Heart left ventricle (tissue), 16 donors: ENCODE measurements at places on chromosomes 12 and 14. TPM values are rescaled to one million over a fixed set of nuclear protein-coding genes. Genes with fewer than 3 reads are reported as not detected.

CBLN3 gene
- 1.3 TPM for total RNA-seq

EIF5 gene
- 244 TPM for total RNA-seq

DNA sequence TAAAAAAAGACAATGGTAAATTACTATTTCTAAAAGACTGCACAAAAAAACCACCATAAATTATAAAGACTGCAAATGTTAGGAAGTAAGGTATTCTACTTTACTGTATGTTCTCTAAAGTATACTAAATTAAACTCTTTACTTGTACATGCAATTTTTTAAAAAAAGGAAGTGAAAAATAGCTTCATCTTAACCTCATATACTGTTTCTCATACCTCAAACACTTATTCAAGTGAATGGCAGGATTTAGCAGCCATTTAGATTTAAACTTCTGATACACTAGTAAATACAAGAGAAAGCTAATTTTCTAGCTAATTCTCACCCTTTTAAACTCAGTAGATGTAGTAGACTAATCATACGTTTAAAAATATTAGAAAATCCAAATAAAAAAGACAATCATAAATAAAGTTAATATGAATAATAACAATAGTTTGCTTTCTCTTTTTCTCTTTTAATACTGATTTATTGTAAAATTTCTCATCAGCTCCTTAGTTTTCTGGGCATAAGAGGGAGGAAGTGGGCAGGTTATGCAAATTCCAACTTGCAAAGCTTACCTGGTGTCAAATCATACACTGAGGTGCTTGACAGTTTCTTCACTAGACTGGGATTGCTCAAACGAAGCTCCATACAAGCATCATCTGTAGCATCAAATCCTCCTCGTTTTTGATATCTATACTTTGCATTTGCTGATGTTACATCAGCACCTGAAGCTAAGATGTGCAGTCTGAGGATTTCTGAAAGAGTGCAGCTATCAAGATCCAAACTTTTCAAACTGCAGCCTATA, 71.0 kb upstream of the CFL2 start:
- DNase-seq: no peak

GRCh38 chr14:21070610-21071224, 613 bp downstream of the ARHGEF40 start:
- peak; percentile 69 for DNase-seq
